Ascending aorta (tissue), 2 donors: ENCODE measurements at places on chromosomes 7 and 10. TPM values are rescaled to one million over a fixed set of nuclear protein-coding genes. Genes with fewer than 3 reads are reported as not detected.

DNA sequence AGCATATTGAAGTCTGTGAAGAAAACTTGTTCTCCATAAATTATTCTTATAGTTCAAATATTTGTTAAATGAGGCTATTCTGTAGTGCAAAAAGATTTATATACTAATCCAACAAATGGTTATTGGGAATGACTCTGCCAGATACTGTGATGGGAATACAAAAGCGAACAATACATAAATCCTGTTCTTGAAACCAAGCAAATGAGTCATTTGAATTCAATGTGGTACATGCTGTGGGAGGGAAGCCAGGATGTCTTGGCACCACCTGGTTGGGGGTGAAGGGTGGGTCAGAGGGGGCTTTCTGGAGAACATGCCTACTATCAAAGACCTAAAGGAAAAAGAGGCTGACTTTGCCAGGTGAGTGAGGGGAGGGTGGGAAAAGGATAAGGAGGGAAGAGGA lies 594.2 kb downstream of the CALN1 start:
- H3K4me3 ChIP-seq, result no peak overlapping the region
- H3K27me3 ChIP-seq, result no peaks in the 10 kb centered on the region
- H3K4me1 ChIP-seq, result no peaks in the 10 kb centered on the region
- no peaks in the 10 kb centered on the region for H3K36me3 ChIP-seq
- H3K27ac ChIP-seq, result no peak overlapping the region

DNA sequence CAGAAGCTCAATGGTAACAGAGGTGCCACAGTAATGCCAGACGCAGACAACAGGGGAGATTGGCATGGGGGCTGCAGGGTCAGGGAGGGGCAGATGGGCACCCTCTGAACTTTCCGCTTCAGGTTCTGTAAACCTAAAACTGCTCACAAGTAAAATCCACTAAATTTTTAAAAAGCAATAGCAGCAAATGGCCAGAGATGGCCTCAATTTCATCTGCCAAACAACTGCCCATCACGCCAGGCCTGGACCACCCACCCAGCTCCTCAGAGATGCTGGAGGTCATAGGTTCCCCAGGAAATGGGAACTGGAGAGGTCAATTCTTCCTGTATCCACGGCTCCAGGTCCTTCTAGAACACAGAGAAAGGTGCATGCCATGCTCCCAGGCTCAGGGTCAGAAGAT lies 76.1 kb downstream of the PRKAG2 start:
- no peaks in the 10 kb centered on the region for H3K36me3 ChIP-seq
- no peak overlapping the region for H3K4me3 ChIP-seq
- no peaks in the 10 kb centered on the region for H3K27me3 ChIP-seq

DNA sequence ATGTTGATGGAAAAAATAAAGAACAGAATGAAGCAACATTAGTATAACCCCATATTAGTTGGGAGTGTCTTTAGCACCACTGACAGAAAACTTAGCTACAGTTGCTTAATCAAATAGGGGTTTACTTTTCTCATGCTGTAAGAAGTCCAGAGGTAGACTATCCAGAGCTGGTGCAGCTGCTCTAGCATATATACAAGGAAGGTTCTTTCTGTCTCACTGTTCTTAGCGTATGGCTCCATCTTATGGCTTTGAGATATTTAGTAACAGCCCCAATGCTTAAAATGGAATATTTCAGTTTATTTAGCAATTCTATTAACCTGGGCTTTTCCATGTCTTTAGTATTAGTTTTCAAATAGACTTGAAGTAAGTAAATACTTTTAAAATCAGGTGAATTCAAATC lies 15.2 kb upstream of the WNT2 start:
- H3K4me3 ChIP-seq, result no peak overlapping the region
- no peak for DNase-seq
- no peaks in the 10 kb centered on the region for H3K4me1 ChIP-seq
- no peaks in the 10 kb centered on the region for H3K36me3 ChIP-seq
- H3K27ac ChIP-seq, result no peak overlapping the region
- H3K27me3 ChIP-seq, result no peaks in the 10 kb centered on the region

Gene VAX1
- total RNA-seq, result not detected

Gene KCNMA1
- 28.6 TPM for total RNA-seq
